Activated naive CD4-positive, alpha-beta T cell treated with anti-CD3 and anti-CD28 coated beads for 36 hours (primary cell): ENCODE measurements at places on chromosomes 12 and 14. TPM values are rescaled to one million over a fixed set of nuclear protein-coding genes. Genes with fewer than 3 reads are reported as not detected.

GRCh38 chr12:117085318-117085947 is 13.8 kb downstream of the TESC start:
- no peak for DNase-seq

DNA sequence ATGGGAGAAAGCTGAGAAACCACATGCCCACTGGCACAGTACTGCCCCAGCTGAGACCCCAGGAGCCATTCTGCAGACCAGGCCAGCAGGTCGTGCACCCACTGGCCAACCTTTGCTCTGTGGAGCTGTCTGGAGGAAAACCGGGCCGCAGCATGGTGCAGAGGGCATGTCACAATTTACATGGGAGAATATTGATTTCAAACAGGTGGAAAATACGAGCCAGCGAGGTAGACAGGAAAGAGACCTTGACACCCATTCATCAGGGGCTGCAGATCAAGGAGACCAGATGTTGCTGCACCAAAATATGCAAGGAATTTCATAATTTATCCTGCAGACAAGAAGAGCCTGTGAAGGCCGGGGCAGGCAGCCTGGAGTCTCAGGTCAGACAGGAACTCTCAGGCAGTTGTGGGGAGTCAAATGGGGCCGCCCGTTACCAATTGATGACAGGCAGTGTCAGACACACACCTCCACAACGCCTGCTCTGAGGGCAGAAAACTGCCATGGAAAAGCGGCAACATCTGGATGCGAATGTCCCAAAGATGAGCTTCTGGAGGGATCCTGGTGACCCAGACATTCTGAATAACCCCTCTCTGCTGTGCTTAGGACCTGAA is 74.6 kb upstream of the BCL11B start:
- DNase-seq: no peak

DNA sequence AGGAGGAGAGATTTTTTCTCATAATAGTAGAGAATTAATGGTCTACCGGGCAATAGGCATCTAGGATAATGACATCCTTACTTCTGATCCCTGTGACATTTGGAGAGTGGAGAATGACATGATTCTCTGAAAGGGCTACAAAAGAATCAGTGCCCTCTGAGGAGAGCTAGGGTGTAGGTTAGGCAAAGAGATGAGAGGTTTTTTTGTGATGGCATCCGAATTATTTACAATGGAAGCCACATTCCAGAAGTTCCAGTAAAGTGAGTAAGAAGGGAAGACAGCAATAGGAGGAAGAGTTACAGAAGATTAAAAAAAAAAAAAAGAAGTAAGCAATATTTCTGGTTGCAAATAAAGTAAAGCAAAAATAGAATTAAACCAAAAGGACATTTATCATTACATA is 478.0 kb downstream of the RMST start:
- DNase-seq: no peak

DNA sequence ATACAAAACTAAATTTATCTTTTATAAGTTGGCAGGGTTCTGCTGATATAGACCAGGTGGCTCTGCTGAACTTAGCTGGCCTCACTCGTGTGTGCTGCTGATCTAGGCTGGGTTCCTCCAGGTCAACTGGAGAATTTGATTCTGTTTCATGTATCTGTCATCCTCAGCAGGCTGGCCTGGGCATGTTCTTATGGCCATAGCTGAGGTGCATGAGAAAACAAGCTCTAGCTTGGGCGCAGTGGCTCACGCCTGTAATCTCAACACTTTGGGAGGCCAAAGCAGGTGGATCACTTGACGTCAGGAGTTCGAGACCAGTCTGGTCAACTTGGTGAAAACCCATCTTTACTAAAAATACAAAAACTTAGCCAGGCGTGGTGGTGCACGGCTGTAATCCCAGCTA is 24.3 kb upstream of the BCL2L14 start:
- no peak for DNase-seq

DNA sequence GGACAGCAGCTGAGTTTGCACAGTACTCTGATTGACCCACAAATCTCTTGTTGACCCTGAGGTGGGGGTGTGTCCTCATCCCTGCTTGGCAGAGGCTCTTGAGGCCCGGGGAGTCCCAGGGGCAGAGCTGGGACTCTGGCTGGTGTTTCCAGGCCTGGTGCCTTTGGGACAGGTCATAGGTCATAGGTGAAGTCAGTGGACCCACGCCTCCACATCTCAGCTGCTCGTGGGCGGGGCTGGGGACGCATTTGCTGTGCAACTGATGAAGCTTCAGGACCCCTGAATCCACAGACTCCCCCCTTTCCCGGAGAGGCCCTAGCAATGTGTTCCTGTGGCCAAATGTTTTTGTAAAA is 408 bp upstream of the CACNA2D4 start:
- no peak for DNase-seq

- no peak for DNase-seq
Observed at GRCh38 chr12:64583771-64584421, 26.4 kb upstream of the RASSF3 start.

- DNase-seq: no peak
Observed at GRCh38 chr14:48991141-48991540, 595.0 kb downstream of the RPS29 start.

- DNase-seq: no peak
Observed at GRCh38 chr12:113169697-113170096, 15.6 kb downstream of the DDX54 start.

GRCh38 chr12:94609917-94610443 is 40.4 kb downstream of the TMCC3 start:
- no peak for DNase-seq

GRCh38 chr12:55822228-55822627 is 4.4 kb downstream of the ORMDL2 start:
- DNase-seq: no peak

GRCh38 chr14:101478096-101478495 is 83.2 kb upstream of the DIO3 start:
- no peak for DNase-seq

GRCh38 chr12:120158351-120158750 is 36.2 kb downstream of the GCN1 start:
- DNase-seq: no peak

DAO gene
- not detected for total RNA-seq

MYF6 gene
- not detected for total RNA-seq

RASSF9 gene
- not detected for total RNA-seq

AQP6 gene
- total RNA-seq: not detected

ZFHX2 gene
- 0.57 TPM for total RNA-seq

TMEM63C gene
- total RNA-seq: 0.72 TPM

PTPRR gene
- total RNA-seq: not detected

FAIM2 gene
- 0.17 TPM for total RNA-seq
